ENCODE measurements at places on chromosomes 13 and 19.

GRCh38 chr13:45773236-45773635 is 71.1 kb downstream of the CBY2 start:
- no peak for DNase-seq

DNA sequence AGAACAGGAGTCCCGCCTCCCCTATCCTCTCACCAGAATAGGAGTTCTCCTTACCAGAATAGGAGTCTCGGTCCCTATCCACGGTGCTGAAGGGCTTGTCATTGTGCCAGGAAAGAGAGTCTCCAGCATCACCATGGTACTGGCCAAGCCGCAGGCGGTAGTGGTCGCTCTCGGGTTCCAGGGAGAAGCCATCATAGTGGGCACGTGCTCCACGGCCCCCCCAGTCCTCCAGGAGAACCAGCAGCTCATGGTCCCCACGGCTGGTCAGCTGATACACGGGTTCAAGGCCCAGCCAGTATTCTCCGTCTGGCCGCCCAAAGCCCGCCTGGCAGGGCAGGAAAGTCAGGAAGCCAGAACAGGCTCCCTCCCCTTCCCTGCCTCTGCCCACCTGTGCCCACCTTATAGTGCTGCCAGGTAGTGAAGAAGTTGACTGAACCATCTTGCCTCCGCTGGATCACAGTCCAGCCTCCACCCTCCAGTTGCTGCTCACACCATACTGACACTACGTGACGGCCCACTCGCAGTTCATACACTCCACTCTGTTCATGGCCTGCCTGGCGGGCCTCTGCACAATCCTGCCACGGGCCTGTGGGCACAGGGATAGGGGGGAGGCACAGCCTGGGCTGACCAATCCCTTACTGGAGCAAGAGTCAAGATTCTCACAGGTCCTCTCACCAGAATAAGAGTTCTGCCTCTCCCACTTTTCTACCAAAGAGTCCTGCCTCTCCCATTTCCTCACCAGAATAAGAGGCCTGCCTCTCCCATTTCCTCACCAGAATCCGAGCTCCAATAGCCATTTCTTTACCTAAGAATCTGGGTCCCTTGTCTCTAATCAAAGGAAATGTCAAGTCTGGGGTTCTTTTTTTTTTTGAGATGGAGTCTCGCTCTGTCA is 7.4 kb downstream of the SHFL start:
- DNase-seq = no peak

DNA sequence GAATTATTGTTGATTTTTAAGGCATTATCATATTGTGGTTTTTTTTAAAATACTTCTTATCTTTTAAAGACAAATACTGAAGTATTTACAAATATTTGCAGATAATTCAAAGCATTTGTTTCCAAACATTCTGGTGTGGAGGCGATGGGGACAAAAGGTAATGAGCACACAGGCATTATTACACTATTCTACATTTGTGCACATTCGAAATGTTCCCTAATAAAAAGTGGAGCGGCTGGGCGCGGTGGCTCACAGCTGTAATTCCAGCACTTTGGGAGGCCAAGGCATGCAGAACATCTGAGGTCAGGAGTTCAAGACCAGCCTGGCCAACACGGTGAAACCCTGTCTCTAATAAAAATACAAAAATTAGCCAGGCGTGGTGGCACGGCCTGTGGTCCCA is 133.4 kb downstream of the FOXO1 start:
- no peak for DNase-seq

DNA sequence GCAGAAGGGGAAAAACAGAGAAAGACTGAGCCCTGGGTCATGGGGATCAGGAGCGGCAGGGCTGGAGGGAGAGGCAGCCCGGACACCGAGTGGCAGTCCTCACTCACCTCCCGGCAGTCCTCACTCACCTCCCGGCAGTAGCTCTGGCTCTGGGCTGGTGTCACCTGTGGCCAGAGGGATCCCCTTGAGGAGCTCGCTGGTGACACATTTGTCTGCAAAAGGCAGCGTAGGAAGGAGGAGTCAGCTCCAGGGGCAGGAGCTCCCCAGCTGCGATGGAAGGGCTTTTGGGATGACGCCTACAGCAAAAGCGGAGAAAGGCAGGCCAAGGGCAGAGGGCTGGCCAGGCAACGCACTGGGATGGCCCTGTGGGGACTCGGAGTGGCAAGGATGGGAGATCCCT is 739 bp downstream of the EIF3G start:
- no peak for DNase-seq

- DNase-seq = no peak
Observed at GRCh38 chr13:66972659-66973058, 257.5 kb downstream of the PCDH9 start.
